Cortex of kidney (tissue), 1 donor: ENCODE measurements at places on chromosomes 4 and X.

DNA sequence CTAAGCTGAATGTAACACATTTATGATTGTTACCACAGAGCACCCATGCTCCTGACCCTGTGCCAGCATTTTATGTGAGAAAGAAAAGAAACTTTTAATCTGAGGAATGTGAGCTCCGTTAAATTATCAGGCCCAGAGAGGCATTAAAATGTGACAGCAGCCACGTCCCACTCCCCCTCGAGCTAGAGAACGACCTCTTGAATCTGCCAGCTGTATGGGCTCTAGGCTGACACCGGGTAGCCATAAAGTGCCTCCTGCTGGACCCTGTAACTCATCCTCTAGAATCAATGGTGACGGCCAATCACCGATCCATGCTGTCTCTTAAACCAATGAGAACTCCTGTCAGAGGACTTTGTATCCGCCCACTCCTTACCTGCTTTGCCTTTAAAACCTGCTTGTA is 110.2 kb upstream of the ADRA2C start:
- no peak for DNase-seq

DNA sequence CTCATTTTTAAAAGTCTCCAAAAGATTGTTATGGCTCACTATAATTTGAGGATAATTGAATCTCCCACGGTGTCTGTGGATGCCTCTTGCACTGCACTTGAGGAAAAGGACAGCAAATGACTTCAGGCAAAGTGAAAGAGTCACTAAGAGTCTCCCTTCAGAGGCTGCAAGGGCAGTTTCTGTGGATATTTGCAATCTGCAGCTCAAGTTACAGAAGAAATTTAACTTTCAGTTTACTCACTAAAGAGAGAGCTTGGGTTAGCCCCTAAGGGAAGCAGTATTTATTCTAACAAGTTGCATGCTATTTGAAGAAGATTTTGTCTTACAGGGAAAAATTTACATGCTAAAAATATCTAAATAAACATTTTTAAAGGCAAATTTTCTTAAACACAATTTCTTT is 912.0 kb upstream of the TENM3 start:
- DNase-seq, result no peak

DNA sequence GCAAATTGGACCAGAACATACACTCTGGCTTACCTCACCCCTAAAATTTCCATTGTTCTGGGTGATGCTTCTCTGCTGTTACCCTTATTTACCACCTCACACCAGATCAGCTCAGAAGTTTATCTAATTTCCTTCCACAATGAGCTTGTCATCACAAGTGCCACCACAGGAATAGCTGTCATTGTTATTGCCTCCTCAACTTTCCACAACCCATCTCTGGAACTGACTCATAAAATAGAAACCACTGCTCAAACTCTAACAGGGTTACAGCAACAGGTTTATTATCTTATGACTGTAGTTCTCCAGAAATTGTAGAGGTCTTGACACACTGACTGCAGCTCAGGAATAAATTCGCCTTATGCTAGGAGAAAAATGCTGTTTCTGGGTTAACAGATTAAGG is 52.7 kb downstream of the ZNF718 start:
- DNase-seq, result no peak

GRCh38 chr4:122170775-122171174 is 18.6 kb downstream of the BLTP1 start:
- no peak for DNase-seq

DNA sequence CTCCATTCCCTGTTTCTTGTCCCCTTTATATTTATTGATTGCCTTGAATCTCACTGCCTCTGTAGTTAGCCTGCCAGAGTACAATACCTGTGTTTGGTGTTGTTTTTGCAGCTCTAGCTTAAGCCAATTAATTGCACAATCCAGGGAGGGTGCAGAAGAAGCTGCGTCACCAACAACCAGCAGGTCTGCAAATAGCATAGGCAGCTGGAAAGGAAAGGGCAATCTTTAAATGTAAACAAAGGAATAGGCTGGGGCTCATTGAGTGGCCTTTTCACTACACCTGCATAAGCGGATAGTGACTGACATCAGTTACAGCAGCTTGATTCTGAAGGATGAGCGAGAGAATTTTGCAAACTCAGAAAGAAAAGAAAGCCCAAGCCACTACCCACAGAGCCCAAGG is 106.8 kb upstream of the RAI2 start:
- DNase-seq, result no peak

DNA sequence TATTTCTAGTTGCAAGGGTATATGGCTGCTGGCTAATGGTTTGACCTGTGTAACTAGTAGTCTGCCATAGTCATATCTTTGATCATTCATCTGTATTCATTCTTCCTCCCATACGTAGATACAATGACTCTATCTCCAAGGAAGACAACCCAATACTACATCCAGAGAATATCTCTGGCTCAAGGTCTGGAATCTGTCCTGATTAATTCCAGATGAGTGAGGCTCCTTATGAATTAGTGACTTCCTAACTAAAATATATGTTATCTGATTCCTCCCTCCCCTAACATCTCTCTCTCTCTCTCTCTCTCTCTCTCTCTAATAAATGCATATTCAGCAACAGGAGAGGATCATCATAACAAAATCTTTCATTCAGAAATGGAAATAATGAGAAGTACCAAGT is 641.5 kb downstream of the FAT4 start:
- no peak for DNase-seq

GRCh38 chr4:32931475-32931874 is 2211.3 kb downstream of the PCDH7 start:
- DNase-seq, result no peak

DNA sequence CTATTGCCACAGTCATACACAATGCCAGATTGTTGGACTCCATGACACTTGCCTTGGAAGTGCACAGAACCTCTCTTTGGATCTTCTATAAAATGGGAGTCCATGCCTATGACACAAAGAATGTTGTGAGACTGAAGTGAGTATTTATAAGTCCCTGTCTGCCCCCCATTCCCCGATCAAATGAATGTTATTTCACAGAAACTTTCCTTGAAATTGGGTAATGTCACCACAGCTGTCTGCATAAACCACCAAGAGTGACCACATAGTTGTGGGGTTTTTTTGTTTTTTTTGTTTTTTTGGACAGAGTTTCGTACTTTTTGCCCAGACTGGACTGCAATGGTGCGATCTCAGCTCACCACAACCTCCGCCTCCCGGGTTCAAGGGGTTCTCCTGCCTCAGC is 27.1 kb upstream of the REST start:
- DNase-seq, result no peak

DNA sequence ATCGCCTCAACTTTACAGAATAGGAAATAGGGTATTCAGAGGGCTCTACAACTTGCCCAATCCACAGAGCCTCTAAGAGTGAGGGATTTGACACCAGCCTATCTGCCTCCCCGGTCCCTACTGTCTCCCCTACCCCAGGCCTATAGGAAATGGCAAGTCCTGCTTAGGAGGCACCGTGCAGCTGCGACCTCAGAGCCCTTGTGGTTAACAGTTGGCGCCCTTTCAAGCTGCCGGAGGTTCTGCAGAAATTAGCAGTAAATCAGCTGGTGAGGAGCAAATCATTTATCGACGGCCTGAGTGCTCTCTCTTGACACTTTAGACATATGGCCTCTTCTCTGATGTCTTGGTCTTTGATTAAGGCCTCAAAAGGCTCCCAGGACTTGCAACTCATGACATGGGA is 96.9 kb downstream of the CLNK start:
- no peak for DNase-seq
